Endodermal cell (in vitro differentiated cells): ENCODE measurements at places on chromosomes 5 and 9.

DNA sequence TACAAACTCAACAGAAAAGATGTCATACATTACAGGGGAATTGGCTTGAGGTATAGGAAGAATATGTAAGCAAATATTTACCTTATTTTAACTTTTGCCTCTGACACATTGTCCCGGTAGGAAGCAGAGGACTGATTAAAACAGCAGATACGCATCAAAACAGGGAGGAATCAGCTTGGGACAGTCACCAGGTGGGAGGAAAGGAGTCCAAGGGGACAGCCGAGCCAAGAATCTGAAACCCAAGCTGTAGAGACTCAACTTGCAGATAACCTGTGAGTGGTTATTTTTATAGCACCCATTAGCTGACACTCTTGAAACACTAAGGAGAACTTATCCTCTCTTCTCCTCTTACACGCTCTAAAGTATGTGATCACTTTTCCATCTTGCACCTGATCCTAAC, 22.3 kb downstream of the PDZD2 start:
- no peaks in the 10 kb centered on the region for H3K36me3 ChIP-seq
- no peaks in the 10 kb centered on the region for H3K27me3 ChIP-seq
- H3K4me3 ChIP-seq = no peak overlapping the region
- no peak overlapping the region for H3K27ac ChIP-seq
- peaks cover 7% of the 10 kb centered on the region for H3K4me1 ChIP-seq

DNA sequence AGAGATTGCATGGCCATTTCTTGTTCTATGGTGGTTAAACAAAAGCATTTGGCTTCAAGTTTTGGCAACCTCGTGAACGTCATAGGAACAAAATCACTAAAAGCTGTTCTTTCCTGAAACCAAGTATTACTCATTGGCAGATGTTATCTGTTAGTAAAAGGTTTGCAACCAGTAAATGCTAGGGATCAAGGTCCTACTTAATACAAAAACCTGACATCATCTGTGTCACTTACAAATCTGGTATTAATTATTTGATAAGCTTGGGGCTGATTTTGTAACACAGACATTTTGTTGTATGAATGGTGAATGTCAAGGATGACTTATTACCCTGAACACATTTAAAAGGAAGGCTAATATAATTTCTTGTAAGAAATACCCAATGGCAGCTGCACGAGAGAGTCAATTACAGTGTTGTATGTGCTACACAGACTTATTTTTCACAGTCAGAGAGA, 486.4 kb upstream of the ZNF608 start:
- H3K4me3 ChIP-seq = no peak overlapping the region
- H3K27me3 ChIP-seq = no peaks in the 10 kb centered on the region
- no peak for DNase-seq
- H3K27ac ChIP-seq = no peak overlapping the region
- no peaks in the 10 kb centered on the region for H3K36me3 ChIP-seq

DNA sequence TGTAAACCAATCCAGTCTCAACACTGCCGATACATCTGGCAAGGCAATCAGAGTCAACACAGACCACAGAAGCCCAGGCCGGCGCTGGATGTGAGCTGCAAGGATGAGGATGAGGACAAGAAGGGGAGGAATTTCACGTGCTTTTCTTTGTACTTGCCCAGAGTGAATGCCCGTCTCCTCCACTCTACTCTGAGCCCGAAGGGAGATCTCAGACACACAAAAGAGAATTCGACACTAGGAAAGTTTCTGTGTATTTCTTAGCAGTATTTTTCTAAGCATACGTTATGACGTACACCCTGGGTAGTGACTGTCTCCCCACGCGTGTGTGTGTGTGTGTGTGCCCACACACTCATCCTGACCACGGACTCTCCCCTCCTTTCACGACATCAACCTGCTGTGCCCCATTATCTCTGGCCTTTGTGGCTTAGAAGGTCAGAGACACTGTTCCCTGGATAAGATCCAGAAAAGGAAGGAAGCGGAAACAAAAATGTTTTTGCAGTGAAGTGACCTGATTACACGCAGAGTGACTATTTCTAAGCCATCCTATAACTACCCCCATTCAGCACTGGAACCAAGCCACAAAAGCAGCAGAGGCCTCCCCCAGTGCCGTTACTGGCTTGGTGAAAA, 227.3 kb upstream of the DAPK1 start:
- H3K27me3 ChIP-seq = no peaks in the 10 kb centered on the region
- no peak overlapping the region for H3K27ac ChIP-seq
- no peak for DNase-seq
- H3K4me3 ChIP-seq = no peak overlapping the region
- no peaks in the 10 kb centered on the region for H3K36me3 ChIP-seq
- H3K4me1 ChIP-seq = no peaks in the 10 kb centered on the region

GRCh38 chr5:44919560-44919959, 110.8 kb downstream of the MRPS30 start:
- H3K4me3 ChIP-seq = no peak overlapping the region
- no peaks in the 10 kb centered on the region for H3K27me3 ChIP-seq
- no peak overlapping the region for H3K27ac ChIP-seq
- no peaks in the 10 kb centered on the region for H3K36me3 ChIP-seq
- no peak for DNase-seq

- no peak overlapping the region for H3K27ac ChIP-seq
- H3K27me3 ChIP-seq = no peaks in the 10 kb centered on the region
- no peaks in the 10 kb centered on the region for H3K36me3 ChIP-seq
- no peak overlapping the region for H3K4me3 ChIP-seq
Measured at GRCh38 chr5:50726475-50727148, 60.2 kb downstream of the PARP8 start.

- no peaks in the 10 kb centered on the region for H3K27me3 ChIP-seq
- peaks cover 6% of the 10 kb centered on the region for H3K4me1 ChIP-seq
- no peak overlapping the region for H3K27ac ChIP-seq
Measured at GRCh38 chr5:151384106-151384505, 36.7 kb upstream of the SLC36A2 start.
